ENCODE measurements at places on chromosomes 12 and 14.

DNA sequence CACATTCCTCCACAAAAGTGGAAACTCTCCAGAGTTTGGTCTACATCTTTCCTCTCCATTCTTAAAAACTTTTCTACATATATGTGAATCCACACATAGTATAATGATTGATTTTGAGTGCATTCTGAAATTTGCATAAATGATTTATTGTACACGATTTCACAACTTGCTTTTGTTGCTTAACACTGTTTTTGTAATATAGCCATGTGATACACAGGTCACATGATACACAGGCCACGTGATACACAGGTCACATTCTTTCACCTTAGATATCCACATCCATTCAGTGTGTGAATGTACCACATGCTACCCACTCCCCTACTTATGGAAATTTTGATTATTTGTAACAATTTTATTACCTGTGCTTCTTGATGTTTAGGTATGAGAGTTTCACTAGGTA, 319.1 kb downstream of the ZFP36L1 start:
- DNase-seq: no peak

GRCh38 chr12:115308918-115309317, 624.9 kb upstream of the TBX3 start:
- DNase-seq: no peak

DNA sequence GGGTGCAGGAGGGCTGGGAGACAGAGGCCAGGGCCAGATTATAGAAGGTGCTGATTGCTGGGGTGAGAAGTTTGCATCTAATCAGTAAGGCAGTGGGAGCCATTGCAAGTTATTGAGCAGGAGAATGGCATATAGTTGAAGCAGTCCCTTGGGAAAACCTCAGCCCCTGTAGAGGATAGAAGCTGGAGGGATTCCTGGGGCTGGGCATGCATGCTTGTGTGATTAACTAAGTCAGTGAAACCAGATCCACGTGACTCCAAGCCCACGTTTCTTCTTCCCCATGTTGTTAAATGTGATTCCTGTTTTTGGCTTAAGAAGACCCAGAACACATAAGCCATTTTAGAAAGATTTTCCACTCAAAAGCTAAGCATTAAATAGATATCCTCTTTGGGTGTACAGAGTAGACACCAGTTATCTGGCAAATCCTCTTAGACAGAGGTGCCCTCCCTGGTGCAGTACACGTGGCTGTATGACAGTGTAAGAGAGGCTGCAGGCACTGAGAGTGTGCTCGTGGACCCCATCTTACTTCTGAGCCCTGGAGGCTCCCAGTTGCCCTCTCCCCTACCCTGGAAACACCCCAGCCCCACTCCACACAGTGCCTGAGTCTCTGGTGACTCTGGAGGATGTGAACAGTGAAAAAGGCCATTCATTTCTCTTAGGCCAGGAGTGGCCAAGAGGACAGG, 3.2 kb downstream of the C14orf132 start:
- DNase-seq: peak; percentile 65

DNA sequence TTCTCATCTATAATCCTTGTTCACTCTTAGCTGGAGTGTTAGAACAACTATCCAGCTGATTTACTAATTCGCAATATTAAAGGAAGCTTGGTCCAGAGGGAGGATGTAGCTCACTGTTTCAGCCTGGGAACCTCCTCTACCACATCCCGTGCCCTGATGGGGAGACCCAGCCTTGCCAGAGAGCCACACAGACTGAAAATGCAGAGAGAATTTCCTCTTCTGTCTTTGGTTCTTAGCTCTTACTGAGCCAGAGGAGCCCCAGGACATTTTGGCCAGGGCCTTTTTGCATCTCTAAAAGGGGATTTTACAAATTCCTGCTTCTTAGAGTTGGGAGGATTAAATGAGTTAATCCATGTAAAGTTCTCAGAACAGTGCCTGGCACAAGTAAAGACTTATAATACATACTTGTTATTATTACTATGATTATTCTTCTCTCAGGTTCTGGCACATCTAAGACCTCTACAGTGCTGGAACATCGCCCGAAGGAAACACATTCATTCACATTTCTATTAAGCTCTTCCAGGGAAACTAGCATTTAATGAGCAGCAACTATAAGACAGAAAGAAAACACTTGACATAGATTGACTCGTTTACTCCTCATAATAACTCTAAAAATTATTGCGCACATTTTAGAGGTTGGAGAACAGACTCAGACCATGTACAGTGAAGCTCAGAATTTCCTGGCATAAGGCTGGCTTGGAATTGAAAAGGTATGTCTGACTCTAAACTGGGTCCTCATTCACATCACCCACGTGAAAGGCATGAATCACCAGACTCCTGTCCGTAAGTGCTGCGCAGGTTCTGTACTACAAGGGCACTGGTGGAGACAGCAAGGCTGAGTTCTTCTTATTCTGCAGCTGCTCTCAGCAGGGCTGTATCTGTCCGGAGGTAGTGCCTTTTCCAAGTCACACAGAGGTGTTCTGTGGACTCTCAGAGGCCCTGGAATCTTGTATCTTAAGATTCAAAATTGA, 27.8 kb upstream of the AEBP2 start:
- DNase-seq: no peak

- peak; percentile 46 for DNase-seq
Observed at GRCh38 chr12:43336962-43337555, 214.9 kb downstream of the ADAMTS20 start.

DNA sequence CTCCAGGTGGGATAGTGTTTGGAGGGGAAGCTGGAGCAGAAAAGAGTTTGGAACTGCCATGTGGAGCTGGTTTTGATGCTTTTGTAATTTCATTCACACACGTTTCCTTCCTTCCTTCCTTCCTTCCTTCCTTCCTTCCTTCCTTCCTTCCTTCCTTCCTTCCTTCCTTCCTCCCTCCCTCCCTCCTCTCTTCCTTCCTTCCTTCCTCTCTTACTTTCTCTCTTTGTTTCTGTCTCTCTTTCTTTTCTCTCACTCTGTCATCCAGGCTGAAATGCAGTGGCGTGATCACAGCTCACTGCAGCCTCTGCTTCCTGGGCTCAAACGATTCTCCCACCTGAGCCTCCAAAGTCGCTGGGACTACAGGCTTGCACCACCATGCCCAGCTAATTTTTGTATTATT, 168.0 kb upstream of the ARID2 start:
- no peak for DNase-seq

DNA sequence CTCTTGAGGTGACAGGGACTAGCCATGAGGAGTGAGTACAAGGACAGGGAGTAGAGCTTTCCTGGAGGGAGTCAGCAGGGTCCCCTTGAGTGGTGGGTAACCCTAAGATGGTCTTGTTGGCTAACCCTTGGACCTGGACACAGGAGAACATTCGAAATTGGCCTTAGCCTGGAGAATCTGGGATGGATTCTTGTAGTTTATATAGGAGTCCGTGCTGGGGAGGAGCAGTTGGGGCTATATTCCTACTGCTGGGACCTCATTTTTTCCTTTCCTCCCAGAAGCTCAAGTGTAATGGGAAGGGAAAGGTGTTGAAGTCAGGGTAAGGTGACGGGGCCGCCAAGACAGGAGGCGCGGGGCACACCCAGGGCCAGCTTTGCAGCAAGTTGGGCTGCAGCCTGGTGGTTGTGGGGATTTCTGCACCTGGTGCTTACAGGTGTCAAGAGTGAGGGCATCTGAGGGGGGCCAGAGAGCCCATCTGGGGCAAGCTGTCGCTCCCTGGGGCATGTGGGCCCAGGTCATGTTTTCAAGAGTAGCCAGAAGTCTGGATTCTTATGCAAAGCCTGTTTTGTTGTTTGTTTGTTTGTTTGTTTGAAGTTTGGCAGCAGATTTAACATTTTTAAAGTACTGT, 5.1 kb downstream of the BCL7A start:
- no peak for DNase-seq

GRCh38 chr14:78798757-78799156, 628.6 kb downstream of the NRXN3 start:
- no peak for DNase-seq

DNA sequence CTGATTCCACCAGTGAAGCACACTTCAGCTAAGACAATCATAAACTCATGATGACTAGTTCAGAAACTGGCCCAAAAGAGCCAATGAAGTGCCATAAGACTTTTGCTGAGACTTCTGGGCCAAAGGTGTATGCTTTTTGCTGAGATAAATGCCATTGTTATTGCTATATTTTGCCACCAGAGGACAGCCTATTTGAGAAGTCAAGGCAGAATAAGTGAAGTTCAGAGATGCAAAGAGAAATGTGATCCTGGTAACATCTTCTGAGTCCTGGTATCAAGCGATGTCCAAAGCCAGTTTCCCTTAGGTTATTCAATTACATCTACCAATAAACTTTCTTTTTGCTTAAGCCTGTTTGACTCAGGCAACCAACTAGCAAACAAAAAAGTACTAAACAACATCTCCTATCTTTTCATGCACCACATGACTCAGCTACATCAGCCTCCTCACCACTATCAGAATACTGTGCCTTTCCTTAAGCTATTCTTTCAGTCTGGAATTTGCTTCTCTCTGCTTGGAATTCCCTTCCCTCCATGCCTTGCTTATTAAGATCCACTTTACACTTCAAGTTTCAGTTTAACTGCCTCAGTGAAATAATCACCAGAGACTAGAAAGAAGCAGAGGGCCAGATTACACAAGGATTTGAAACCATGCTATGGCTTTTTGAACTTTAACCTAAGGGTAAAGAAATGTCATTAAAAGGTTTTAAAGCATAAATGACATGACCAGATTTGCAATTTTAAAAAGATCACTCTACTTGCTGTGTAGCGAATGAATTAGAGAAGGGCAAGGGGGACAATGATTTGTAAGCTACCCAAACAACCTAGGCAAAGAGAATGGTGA, 14.0 kb downstream of the CRY1 start:
- DNase-seq: peak; percentile 8

- DNase-seq: no peak
Observed at GRCh38 chr12:121009741-121010140, 6.5 kb downstream of the C12orf43 start.

- DNase-seq: peak; percentile 52
Observed at GRCh38 chr14:73712540-73713180, 1.5 kb downstream of the PNMA1 start.

DNA sequence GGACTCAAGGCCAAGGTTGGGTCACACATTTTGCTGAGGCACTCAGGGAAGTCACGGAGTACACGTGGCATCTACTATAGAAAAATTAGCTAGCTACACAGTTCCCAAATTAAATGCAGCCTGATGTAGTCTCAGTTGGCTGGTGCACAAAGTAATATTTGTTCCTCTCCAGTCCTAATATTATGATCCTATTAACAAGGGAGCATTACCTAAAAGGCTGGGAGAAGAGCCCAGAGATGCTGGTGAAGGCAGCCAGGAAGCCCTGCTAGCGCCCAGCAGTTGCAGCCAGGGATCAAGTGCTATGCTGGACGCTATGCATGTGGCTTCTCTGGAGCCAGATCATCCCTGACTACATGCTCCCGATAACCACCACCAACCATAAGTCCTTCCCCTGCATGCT, 88.0 kb upstream of the GSC start:
- no peak for DNase-seq

DNA sequence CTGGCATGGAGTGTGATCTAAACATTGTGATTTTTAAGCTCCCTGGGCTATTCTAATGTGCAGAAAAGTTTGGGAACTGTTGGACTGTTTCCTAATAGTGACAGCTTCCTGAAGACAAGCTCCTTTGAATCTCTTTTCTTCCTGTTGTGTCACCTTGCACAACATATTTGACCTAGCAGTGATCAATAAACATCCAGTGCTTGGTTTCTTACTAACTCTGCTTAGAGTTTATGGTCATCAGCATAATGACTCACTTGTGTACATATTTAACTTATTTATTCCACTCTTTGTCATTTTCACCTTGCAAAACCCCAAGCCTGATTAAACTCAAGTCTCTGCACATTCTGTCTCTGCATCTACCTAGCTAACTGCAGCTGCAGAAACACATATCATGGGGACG, 27.3 kb upstream of the TBC1D30 start:
- DNase-seq: no peak
